ENCODE measurements at places on chromosomes 4 and X.

GRCh38 chrX:8748855-8749254 is 16.9 kb upstream of the ANOS1 start:
- DNase-seq = peak; percentile 30

GRCh38 chrX:122866532-122866931 is 317.5 kb upstream of the GRIA3 start:
- peak; percentile 89 for DNase-seq

DNA sequence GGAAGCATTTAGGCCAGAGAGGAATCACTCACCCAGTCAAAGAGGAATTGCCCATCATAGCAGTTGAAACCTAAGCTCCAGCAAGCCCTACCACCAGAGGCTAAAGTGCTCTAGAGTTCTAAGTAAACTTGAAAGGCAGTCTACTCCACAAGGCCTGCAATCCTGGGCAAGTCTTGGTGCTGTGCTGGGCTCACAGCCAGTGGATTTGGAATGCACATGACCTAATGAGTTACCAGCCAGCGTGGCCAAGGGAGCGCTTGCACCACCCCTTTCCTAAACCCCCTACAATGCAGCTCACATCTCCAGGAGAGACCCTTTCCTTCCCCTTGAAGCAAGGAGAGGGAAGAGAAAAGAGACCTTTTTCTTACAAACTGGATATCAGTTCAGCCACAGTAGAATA is 445.7 kb downstream of the GASK1B start:
- DNase-seq = no peak

GRCh38 chr4:123449362-123449761 is 52.8 kb downstream of the SPRY1 start:
- DNase-seq = peak; percentile 3

DNA sequence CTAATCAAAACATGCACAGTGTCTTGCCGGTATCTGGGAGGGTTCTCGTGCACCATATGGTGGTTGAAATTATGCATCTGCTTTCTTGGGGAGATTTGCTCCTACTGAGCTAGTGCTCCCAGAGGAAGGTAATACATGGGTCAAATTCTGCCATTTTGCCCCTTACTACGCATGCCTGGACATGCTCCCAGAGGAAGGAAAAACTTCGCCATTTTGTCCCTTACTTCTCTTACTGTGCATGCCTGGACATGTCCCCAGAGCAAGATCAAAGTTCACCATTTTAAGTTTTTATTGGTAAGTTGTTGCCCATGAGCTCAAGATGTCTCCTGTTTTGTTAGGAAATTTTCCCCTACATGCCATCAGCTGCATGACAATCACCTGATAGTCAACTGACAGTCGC is 252.1 kb upstream of the KLHL4 start:
- no peak for DNase-seq

GRCh38 chr4:70402762-70403161 is 5.0 kb downstream of the OPRPN start:
- DNase-seq = no peak

Measured in fibroblast of skin of right biceps (primary cell).